ENCODE measurements at places on chromosomes 3 and 15.

- DNase-seq: no peak
These were observed 159.4 kb upstream of the GBE1 start for GRCh38 chr3:81920816-81921215.

- DNase-seq: no peak
These were observed 46.9 kb downstream of the FAM43A start for GRCh38 chr3:194732617-194733016.

- DNase-seq: no peak
These were observed 824.7 kb upstream of the NECTIN3 start for GRCh38 chr3:110246796-110247376.

DNA sequence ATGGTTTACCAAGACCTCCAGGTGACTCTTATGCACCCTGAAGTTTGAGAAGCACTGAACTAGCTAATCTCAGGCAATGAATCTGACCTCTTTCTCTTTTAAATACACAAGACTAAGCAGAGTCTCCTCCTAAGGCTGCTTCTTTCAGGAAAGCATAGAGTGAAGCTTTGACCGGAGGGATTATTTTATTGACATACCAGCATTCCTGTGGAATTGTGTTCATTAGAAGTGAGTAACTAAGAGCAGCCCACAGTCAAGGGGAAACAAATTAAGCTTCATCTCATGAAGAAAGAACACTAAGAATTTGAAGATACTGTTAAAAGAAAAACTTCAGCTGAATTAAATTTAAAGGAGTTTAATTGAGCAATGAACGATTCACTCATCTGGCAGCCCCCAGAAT lies 963.5 kb downstream of the NTRK3 start:
- DNase-seq: no peak

GRCh38 chr3:95508124-95508523 lies 1306.3 kb upstream of the EPHA6 start:
- DNase-seq: no peak

GRCh38 chr3:70982700-70983140 lies 600.8 kb downstream of the FOXP1 start:
- no peak for DNase-seq

All from keratinocyte (primary cell).